ENCODE measurements at places on chromosomes 16 and 17.

DNA sequence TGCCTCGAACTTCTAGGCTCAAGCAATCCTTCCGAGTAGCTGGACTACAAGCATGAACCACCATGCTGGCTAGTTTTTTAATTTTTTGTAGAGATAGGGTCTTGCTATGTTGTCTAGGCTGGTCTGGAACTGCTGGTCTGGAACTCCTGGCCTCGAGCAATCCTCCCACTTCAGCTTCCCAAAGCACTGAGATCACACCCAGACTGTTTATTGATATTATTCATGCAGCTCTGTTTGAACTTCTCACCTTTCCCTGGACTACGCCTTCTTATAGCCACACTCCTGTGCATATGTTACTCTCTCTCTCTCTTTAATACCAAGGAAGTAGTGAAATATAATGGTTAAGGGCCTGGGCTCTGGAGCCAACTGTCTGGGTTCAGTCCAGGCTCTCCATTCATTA lies 4.6 kb downstream of the COG7 start:
- DNase-seq: no peak

DNA sequence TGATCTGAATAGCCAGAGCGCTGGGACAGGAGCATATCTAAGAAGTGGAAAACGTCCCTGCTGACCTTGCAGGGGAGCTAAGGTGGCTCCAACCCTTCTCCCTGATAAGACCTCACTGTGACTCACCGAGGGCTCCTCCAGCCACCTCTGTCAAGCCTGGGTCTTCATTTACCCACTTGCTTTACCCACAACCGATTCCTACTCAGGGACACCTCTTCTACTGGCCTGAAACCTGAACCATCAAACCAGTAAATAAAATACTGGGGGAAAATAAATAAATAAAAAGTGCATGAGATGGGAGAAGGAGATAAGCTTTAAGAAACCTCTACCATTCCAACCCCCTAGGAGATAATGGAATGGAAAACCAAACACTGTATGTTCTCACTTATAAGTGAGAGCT lies 80.2 kb upstream of the ALOX12 start:
- no peak for DNase-seq

- DNase-seq: no peak
Measured at GRCh38 chr17:22694362-22695227, 1002.3 kb downstream of the KCNJ18 start.

DNA sequence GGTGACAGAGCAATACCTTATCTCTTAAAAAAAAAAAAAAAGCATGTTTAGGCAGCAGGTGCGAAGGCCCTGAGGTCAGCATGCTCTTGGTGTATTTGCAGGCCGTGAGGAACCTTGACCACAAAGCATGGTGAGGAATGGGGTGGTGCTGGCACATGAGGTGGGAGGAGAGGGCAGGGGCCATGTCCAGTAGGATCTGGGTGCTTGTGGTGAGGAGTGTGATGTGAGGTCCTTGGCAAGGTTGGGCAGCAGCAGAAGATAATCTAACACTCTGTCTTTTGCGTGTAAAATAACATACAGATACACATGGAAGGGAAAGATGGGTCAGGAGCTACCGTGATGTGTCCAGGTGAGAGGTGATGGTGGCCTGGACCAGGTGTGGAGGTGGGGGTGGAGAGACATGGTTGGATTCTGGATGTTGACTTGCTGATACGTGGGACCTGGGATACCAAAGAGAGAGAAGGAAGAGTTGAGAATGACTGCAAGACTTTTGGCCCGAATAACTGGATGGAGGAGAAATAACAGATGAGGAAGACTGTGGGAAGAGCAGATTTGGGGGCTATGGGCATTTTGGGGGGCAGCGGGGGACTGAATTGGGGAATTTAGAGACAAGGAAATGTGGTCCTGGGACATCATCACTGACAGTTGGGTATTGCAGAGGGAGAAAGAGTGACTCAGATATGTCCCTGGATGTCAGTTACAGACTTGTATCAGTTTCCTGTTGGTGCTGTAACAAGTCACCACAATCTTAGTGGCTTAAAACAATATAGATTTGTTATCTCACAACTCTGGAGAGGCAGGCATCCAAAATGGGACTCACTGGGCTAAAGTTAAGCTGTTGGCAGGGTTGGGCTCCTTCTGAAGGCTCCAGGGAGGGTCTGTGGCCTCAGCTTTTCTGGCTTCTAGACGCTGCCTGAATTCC lies 274.9 kb downstream of the HAPSTR1 start:
- DNase-seq: no peak

DNA sequence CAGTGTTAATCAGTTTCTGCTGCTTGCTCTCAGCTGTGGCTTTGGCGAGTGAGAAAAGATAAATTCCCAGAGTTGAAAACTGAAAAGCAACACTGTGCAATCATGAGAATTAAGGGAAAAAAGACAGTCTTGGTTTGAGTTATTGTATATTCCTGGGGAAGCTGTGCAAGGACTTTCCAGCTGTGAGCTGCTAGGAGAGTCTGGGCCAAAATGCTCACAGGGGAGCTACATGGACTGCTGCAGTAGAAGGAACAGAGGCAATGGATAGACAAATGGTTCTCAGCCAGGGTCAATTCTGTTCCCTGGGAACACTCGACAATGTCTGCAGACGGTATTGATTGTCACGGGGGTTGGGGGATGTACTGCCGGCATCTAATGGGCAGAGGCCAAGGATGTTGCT lies 102.0 kb upstream of the ADAMTS18 start:
- no peak for DNase-seq

DNA sequence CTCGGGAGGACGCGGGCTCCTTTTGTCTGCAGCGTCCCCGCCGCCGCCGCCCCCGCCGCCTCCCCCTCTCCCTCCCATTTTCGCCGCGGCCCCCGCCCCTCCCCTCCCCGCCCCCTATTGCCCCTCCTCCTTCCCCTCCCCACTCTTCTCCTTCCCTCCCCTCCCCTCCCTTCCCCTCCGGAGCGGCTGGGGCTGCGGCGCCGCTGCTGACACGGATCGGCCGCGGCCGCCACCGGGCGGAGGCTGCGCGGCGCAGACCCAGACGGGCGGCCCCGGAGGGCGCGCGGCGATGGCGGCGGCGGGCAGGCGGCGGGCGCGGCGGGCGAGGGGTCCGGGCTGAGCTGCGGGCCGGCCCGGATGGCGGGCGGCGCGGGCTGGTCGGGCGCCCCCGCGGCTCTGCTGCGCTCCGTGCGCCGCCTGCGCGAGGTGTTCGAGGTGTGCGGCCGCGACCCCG lies at the start of gene RAB11FIP4:
RAB11FIP4 (plus strand) TSS at position 180 of the 454 bp plus-strand sequence; CDS start at position 358, 178 bp downstream.
- peak; percentile 73 for DNase-seq

DNA sequence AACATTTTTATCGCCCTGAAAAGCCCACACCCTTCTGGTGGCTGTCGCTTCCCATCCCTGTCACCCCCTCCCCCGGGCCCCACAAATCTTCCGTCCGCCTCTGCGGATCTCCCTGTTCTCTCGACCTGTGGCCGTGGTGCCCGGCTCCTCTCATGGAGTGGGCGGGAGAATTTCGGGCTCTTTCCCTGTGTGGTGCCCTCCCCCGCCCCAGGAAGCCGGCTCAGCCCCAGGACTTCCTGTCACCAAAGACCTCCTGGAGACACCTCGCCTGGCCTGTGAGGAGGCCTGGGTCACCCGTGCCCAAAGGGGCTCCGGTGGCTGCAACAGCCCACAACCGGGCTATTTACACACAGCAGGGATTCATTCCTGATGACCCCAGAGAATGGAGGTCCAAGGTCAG lies 26.1 kb upstream of the UBE2I start:
- DNase-seq: no peak

GRCh38 chr16:2784358-2785100 lies 2.8 kb downstream of the PRSS33 start:
- DNase-seq: no peak

DNA sequence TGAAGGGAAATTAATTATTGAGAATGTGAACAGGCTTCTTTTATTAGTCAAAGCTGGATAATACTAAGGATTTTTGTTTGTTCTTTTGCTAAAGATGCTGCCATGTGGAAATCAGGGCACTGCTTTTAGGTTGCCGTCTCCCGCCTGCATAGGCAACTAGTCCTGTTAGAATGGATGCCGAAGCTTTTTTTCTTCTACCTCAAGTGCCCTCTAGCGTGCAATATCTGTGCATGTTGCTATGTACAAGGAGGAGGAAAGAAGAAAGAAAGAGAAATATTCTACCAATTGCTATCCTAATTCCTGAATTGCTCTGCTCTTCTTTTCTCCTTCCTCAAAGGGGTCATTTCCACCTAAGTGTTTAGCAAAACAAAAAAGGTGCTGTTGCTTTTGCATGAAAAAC lies 5.2 kb upstream of the CDH8 start:
- DNase-seq: no peak

DNA sequence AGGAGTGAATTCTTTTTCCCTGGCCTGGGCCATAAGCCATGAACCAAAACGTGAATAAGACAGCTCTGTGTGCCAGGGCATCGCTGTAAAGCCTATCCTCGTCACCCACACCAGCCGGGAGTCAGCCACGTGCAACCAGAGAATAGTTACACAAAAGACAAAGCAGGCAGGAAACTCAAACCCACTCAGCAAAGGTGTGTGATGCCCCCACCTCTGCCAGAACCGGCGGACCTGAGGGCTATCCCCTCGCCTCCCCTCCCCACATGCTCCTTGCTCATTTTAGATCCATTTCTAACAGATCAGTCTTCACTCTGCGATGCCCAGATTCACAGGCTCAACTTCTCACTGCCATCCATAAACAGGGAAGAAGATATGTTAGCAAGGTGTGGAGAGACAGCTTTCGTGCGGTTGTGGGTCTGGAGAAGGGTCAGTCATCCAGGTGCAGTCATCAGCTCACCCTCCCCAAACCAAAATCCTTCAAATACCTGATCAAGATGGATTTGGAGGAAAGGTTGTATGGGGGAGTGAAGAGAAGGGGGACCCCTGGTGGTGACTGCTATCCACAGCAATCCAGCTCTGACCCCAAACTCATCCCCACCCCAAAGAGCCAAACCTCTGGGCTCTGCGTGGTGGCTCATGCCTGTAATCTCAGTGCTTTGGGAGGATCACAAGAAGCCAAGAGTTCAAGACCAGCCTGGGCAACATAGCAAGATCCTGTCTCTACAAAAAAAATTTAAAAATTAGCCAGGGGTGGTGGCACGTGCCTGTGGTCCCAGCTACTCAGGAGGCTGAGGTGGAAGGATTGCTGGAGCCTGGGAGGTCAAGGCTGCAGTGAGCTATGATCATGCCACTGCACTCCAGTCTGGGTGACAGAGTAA lies 219.2 kb downstream of the C16orf78 start:
- DNase-seq: no peak

DNA sequence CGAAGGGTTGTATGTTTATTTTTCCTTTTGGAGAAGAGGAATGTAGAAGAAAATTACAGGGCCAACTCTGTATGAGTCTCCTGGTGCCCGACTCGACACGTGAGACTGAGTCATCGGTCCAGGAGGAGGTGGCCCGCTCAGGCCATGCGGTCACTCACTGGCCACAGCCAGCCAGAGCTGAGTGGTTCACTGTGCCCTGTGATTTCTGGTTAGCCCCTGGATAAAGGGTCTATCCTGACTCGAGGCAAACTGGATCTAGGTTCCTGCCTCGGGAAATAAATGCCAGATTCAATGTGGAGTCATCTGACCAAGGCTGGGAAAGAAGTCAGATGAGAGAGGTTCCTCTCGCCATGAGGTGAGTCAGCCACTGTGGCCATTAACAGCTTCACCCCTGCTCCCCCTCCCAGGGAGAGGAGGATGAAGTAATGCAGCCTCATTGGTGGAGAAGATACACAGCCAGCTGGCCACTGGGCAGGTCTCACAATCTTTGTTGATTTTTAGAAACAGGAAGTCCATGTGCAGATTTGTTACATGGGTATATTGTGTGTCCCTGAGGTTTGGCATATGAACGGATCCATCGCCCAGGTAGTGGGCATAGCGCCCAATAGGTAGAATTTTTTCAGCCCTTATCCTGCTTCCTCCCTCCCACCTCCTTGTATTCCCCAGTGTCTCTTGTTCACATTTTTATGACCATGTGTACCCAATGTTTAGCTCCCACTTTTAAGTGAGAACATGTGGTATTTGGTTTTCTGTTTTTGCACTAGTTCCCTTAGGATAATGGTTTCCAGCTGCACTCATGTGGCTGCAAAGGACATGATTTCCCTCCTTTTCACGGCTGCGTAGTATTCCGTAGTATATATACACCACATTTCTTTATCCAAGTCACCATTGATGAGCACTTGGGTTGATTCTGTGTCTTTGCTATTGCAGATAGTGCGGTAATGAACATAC lies 21.7 kb upstream of the USP36 start:
- no peak for DNase-seq

GRCh38 chr16:79101491-79101890 lies 499.0 kb downstream of the MAF start:
- DNase-seq: no peak

DNA sequence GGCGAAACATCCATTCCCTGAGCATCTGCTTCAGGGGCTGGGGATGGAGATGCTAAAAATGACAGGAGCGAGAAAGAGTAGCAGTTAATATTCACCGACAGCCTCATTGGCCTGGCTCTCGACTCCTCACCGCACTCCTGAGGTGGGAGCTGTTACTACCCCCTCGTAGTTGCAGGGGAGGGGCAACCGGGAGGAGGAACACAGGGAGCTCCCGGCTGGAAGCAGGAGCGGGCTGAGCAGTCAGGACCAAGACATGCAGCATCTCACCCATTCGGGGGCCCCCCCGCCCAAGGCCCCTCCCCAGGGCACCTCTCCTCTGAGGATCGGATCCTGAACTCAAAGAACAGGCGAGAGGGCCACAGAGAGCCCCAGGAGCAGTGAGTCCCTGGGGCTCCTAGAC lies 4.5 kb upstream of the ACSF3 start:
- DNase-seq: no peak

Measured in D721Med (cell line).